ENCODE measurements at places on chromosomes 5 and 9.
A peak's percentile ranks its signal among the peaks of the same experiment; 100 is the strongest.

- peak; percentile 25 for DNase-seq
Measured at GRCh38 chr5:177557041-177557647, 2.8 kb upstream of the FAM193B start.

DNA sequence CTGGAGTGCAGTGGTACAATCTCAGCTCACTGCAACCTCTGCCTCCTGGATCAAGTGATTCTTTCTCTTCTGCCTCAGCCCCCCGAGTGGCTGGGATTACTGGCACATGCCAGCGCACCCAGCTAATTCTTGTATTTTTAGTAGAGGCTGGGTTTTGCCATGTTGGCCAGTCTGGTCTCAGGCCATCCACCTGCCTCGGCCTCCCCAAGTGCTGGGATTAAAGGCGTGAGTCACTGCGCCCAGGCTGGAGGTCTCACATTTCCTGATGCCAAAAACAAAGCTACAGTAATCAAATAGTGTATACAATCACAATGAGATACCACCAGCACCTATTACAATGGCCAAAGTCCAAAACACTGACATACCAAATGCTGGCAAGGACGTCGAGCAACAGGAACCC is 51.1 kb downstream of the TTLL11 start:
- no peak for DNase-seq

DNA sequence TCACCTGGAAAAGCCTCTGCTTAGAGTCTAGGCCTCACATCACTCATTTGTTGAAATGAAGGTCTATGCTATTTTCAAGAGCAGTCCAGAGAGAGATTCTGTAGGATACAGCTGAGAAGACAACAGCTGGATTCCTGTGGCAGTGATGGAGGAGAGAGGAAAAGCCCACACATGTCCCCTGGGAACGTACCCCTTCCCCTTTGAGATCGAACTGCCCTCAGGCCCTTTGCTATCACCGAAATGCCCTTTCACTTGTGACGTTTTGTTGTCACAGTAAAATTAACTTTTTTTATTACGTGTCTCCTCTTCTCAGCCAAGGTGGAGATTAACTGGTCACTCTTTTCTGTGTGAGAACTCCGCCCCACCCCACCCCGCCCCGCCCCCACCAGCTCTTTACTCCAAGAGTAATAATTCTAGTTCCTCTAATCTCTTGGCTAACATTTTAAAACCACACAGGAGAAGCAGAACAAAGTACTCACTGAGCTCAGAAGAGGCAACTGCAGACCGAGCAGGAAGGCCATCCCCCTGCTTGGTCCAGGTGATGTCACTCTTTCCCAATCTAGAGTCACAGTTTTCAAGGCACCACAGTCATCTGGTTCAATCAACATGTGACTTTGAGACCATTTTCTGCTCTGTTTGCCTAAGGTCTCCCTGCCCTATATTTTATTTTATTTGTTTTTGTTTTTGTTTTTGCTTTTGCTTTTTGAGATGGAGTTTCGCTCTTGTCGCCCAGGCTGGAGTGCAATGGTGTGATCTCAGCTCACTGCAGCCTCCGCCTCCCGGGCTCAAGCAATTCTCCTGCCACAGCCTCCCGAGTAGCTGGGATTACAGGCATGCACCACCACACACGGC is 105.6 kb downstream of the SUSD1 start:
- no peak for DNase-seq

DNA sequence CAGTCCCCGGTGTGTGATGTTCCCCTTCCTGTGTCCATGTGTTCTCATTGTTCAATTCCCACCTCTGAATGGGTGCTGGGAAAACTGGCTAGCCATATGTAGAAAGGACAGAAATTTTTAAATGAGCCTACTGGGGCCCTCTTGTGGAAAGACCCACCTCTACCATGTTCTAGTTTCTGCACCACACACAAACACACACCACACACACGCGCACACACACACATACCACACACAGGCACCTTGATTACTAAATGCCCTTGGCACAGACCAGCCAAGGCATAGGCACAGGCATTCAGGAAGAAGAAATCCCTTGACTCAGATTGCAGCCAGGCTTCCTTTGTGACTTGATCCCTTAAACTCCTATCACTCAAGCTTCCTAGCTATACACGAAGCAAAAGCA is 60.5 kb downstream of the SIL1 start:
- DNase-seq = no peak

- DNase-seq = no peak
Measured at GRCh38 chr5:14915291-14915952, 43.8 kb upstream of the ANKH start.

DNA sequence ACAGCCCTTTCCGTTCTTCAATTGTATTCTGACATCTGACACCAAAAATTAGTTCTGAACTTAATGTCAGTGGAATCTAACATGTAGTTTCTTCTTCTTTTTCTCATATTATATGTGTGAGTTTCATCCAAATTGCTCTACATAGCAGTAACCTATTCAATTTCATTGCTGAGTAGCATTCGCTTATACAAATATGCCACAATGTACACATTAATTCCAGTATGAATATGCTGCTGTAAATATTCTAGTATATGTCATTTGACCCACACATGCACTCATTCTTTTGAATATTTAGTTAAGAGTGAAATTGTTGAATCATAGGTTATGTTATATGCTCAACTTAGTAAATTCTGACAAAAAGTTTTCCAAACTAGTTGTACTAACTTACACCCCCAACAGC is 550.9 kb downstream of the CHSY3 start:
- DNase-seq = no peak

DNA sequence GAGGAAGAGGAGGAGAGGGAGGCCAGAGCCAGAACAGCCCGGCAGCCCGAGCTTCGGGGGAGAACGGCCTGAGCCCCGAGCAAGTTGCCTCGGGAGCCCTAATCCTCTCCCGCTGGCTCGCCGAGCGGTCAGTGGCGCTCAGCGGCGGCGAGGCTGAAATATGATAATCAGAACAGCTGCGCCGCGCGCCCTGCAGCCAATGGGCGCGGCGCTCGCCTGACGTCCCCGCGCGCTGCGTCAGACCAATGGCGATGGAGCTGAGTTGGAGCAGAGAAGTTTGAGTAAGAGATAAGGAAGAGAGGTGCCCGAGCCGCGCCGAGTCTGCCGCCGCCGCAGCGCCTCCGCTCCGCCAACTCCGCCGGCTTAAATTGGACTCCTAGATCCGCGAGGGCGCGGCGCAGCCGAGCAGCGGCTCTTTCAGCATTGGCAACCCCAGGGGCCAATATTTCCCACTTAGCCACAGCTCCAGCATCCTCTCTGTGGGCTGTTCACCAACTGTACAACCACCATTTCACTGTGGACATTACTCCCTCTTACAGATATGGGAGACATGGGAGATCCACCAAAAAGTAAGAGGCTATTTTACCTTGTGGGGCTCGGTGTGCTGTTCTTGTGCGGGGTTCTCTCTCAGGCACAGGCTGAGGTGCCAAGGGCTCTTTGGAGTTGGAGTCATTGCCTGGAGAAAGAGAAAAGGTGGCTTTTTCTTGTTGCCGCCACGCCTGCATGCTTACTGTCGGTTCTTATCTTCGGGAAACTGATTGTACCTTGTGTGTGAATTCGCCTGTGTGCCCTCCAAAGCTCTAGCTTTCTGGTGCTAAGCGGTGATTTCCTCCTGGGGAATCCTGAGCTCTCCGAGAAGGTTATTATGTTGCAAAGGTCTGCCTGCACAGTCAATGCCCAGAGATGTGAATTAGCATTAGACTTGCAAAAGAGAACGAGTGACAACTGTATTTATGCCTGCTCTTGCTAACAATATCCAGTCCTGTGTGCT is at the start of gene ISL1:
ISL1 (plus strand) TSS at position 318 of the 991 bp plus-strand sequence; CDS start at position 542, 224 bp downstream.
- DNase-seq = no peak

- DNase-seq = no peak
Measured at GRCh38 chr5:174354571-174354970, 309.1 kb downstream of the NSG2 start.

- DNase-seq = no peak
Measured at GRCh38 chr5:142683881-142684505, 1.9 kb downstream of the FGF1 start.

DNA sequence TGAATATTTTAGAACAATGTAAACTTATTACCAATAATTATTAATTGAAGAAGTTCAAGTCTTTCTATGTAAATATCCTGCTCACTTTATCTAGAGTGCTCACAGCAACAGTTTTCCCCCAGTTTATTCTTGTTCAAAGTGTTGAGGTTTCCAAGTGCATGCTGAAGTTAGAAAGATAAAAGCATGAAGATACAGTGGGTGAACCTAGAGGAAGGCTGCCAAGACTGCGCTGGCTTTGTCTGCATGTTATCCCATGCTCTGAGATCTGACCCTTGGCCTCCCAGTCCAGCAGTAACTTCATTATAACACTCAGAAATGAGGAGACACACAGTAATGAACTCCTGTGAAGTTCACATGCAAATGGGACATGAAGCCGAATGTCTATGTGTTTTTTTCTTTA is 76.0 kb upstream of the PIP5K1B start:
- DNase-seq = no peak

GRCh38 chr5:59367791-59368394 is 525.6 kb downstream of the PDE4D start:
- DNase-seq = peak; percentile 29

DNA sequence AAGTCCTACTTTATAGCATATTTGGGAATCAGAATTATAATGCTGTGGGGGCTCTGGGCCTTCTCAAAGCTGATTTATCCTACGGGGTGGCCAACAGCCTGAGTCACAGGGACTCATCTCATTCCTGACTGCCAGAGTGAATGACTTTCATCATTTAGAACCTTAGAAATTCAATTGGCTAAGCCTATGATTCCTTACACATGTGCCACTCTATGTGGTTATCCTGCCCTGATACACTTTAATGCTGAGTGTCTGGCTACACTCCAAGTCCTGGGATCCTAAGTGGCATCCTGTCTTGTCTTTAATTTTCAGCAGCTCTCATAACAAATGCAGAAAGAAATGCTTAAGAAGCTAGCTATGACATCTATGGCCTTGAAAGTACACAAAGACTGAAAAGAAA is 75.2 kb upstream of the FREM1 start:
- DNase-seq = no peak

- no peak for DNase-seq
Measured at GRCh38 chr5:58505971-58506640, 14.9 kb downstream of the GAPT start.

DNA sequence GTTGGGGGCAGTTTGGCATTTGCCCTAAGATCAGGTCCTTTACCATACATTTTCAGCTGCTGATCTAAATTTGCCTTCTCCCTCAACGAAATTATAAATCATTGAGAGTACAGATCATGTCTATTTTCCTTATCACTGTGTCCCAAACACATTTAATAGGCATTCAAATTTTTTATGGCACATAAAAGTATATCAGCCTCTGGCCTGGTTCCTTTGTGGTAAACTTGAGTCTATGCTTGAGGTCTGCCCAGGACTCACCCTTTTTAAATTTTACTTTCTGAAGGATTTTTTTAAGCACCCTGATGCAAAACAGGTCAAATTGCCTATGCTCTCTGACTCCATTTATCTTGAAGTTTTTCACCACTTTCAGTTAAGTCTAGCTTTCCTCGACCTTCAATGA is 163.6 kb upstream of the GRIN3A start:
- DNase-seq = no peak

DNA sequence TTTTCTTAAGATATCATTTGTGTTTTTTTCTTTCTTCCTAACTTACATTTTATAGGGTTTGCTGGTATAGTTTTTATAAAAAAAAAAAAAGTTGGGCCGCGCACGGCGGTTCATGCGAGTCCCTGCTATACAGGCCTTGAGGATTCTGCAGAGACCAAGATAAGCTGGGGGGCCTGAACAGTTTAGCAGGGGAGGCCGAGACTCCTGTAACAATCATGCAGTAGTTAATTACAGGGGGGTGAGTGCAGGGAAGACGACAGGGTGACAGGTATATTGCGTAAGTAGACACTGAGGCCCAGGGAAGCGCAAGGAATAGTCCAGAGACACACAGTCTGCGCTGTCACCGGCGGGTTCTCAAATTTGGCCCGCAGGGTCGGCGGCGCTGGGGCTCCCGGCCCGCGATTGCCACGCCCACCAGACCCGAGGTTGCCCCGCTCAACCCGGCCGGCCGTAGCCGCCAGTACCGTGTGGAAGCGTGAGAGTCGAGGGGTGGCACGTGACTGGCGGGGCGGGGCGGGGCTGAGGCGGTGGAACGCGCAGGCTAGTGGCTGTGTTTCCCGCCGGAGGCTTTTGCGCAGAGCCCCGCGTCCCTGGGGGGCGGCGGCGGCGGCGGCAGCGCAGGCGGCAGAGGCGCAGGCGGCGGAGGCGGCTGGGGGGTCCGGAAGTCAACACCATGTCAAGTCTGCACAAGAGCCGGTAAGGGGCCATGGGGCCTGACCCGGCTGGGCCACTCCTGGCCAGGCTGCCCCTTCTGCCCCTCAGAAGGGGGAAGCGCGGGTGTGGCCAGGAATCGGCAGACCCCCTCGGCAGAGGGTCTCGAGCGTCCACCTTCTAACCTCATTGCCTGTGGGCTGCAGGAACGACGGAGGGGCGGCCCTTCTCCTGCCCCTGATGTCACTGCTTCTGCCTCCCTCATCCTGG is at the start of gene TBC1D13:
TBC1D13 (plus strand) TSS at position 573 of the 921 bp plus-strand sequence; CDS start at position 674, 101 bp downstream.
- DNase-seq = peak; percentile 90

- DNase-seq = no peak
Measured at GRCh38 chr9:136529516-136530460, 16.1 kb downstream of the NOTCH1 start.

DNA sequence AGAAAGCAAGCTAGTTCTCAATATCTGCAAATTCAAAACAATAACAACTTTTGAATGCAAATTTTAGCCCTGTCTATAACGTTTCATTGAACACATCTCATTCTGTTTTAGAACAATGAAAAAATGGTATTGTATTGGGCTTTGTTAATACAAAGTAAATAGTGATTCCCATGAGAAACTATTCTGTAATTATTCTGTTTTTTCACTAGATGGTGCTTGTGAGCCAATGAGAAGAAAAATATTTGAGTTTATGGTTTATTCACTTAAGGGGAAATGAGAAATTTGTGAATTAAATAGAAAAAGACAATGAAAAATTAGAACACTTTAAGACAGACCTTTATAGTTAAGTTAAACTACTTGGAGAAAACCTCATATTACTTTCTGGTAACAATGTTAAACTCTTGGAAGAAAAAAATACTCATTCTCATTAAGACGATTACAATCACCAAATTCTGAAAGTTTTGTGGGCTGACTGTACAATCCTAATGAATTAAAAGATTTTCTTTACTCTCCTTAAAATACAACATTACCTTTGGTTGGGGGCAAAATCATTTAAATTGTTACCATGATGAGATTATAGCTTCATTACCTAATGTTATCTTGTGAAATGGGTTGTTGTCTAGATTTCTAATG is 127.0 kb downstream of the NNT start:
- no peak for DNase-seq

DNA sequence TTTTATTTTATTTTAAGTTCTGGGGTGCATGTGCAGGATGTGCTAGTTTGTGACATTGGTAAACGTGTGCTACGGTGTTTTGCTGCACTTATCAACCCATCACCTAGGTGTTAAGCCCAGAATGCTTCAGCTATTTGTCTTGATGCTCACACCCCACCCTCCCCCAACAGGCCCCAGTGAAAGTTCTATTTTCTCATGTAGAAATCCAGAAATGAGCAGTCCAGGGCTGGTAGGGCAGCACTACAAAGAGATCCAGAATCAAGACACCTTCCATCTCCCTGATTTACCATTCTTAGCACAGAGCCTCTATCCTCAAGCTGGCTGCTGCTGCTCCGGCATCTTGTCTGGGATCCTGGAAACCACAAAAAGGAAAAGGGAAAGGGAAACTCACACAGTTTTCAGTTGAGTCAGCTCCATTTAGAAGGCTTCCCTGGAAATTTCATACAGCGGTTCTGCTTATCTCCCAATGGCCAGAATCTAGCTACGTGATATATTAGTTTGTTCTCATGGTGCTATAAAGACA is 85.4 kb upstream of the SMARCA2 start:
- DNase-seq = no peak

GRCh38 chr9:133951265-133951664 is 40.9 kb downstream of the VAV2 start:
- no peak for DNase-seq

- no peak for DNase-seq
Measured at GRCh38 chr9:77016526-77017504, 2.6 kb upstream of the FOXB2 start.
